Right atrium auricular region (tissue), 2 donors: ENCODE measurements at places on chromosomes 6 and 20.

GRCh38 chr6:137013031-137013430, 31.7 kb downstream of the IL20RA start:
- no peak overlapping the region for H3K4me3 ChIP-seq
- no peaks in the 10 kb centered on the region for H3K4me1 ChIP-seq
- no peaks in the 10 kb centered on the region for H3K27me3 ChIP-seq
- no peaks in the 10 kb centered on the region for H3K36me3 ChIP-seq
- no peak for DNase-seq
- no peak overlapping the region for H3K27ac ChIP-seq

- peaks cover 65% of the 10 kb centered on the region for H3K27me3 ChIP-seq
- DNase-seq, result no peak
- peaks cover 45% of the 10 kb centered on the region for H3K4me1 ChIP-seq
These were observed 5.3 kb downstream of the FOXA2 start for GRCh38 chr20:22579119-22579427.

GRCh38 chr6:4036581-4036980, 42.4 kb downstream of the FAM217A start:
- H3K27ac ChIP-seq, result no peak overlapping the region
- no peak for DNase-seq
- no peaks in the 10 kb centered on the region for H3K27me3 ChIP-seq
- no peaks in the 10 kb centered on the region for H3K4me1 ChIP-seq
- peaks cover 54% of the 10 kb centered on the region for H3K36me3 ChIP-seq
- no peak overlapping the region for H3K4me3 ChIP-seq

GRCh38 chr6:13229205-13230085, 98.9 kb downstream of the TBC1D7 start:
- no peaks in the 10 kb centered on the region for H3K4me1 ChIP-seq
- no peaks in the 10 kb centered on the region for H3K27me3 ChIP-seq
- H3K27ac ChIP-seq, result no peak overlapping the region

DNA sequence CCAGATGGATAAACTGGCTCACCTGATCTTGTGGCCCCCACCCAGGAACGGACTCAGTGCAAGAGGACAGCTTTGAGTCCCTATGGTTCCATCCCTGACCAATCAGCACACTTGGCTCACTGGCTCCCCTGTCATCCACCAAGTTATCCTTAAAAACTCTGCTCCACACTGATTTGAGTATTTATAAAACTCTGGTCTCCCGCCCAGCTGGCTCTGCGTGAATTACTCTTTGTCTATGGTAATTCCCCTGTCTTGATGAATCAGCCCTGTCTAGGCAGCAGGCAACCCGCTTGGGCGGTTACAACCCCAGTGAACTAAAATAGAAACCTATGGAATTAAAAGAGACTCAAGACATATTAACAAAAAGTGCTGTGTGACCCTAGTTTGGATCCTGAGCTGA, 38.1 kb upstream of the CD83 start:
- H3K27me3 ChIP-seq, result no peaks in the 10 kb centered on the region
- no peak overlapping the region for H3K4me3 ChIP-seq
- no peaks in the 10 kb centered on the region for H3K4me1 ChIP-seq
- DNase-seq, result peak; percentile 73
- H3K27ac ChIP-seq, result no peak overlapping the region

DNA sequence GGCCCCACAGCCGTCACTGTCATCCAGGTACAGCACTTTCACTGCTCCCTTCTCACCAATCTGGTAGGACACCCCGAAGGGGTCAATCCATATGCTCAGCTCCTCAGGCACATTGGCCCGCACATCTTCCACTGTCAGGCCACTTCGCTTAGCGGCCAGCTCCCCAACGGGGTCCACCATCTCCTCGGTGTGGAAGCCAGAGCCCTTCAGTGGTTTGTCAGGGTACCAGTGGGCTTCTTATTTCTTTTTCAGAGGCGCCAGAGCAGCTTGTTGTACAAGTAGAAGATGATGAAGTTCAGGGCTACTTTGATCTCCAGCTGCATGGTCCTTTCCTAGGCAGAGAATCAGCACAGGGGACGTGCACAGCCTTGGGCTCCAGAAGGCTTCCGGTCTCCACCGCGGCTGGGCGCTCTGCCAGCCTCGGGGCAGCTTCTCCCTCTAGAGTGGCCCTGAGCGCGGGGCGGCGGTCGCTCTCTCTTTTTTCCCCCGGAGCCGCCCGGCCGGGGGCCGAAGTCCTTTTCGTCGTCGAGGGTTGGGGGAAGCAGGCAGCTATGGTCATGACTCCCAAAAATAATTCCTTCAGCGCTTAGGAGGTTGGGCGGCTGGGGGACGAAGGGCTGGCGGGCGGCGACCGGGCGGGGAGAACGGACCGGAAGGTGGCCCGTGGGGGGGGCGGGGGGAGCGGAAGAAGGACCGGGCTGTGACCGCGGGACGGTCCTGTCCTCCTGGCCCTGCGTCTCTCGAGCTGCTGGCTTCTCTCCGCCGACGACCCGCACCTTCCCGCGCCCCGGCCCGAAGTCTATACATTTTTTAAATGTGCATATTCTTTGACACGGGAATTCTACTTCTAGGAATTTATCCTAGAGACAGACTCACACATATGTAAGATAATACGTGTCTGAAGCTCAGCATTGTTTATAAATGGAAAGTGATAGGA, 6.5 kb upstream of the ZSCAN9 start:
- H3K4me1 ChIP-seq, result peaks cover 9% of the 10 kb centered on the region
- H3K4me3 ChIP-seq, result peak overlapping the region; percentile 52
- peak; percentile 67 for DNase-seq
- H3K27ac ChIP-seq, result peak overlapping the region; percentile 79
- no peaks in the 10 kb centered on the region for H3K36me3 ChIP-seq

DNA sequence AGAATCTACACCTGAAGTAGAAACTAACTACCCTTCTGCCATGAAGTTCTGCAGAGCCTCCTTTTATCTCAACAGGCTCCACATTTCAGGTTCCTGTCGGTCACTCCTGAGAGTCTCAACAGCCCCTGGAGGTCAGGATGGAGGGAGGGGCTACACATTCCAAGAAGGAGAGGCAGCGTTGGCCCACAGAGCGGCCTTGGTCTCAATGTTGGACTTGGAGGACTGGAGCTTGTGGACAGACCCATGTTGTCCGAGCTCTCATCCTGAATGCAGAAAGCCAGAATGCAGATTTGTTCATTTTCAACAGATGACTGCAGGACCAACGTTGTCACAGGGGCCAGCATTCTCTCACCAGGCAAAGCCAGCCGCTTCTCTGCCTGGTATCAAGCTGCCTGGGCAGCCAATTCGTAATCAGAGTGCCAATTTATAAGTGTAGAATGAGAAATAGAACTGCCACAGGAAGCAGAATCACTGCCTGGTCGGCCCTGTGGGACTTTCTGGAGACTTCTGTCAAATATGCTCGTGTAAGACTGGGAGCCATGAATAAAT, 212.5 kb upstream of the SNX9 start:
- H3K36me3 ChIP-seq, result no peaks in the 10 kb centered on the region
- no peaks in the 10 kb centered on the region for H3K27me3 ChIP-seq
- no peak overlapping the region for H3K4me3 ChIP-seq
- no peak for DNase-seq
- H3K4me1 ChIP-seq, result no peaks in the 10 kb centered on the region

- no peak for DNase-seq
- no peaks in the 10 kb centered on the region for H3K27me3 ChIP-seq
- no peak overlapping the region for H3K4me3 ChIP-seq
- peaks cover 12% of the 10 kb centered on the region for H3K4me1 ChIP-seq
- H3K27ac ChIP-seq, result peak overlapping the region; percentile 26
These were observed 54.4 kb downstream of the FKBP5 start for GRCh38 chr6:35634316-35634715.

DNA sequence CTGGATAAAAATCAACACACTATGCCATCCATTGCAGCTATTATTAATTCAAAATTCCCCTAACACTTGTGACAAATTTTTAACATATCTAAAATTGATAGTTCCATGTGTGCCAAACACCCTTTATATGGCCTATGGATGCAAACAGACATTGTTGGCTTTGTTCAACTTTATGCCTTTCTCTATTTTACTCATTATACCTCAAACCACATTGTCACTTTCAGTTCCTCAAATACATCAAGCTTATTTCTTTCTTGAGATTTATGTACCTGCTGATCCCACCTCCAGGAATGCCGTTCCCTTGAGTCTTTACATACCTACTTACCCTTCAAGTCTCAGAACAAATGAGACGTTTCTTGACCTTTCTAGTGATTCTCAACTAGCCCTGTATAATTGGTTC, 193.5 kb upstream of the PLN start:
- no peaks in the 10 kb centered on the region for H3K36me3 ChIP-seq
- H3K27me3 ChIP-seq, result no peaks in the 10 kb centered on the region
- DNase-seq, result no peak
- H3K4me3 ChIP-seq, result no peak overlapping the region
- no peak overlapping the region for H3K27ac ChIP-seq
- no peaks in the 10 kb centered on the region for H3K4me1 ChIP-seq

GRCh38 chr6:3913077-3913957, 64.1 kb downstream of the FAM50B start:
- no peaks in the 10 kb centered on the region for H3K27me3 ChIP-seq
- H3K4me3 ChIP-seq, result no peak overlapping the region
- DNase-seq, result peak; percentile 88

- no peaks in the 10 kb centered on the region for H3K36me3 ChIP-seq
- peaks cover 21% of the 10 kb centered on the region for H3K4me1 ChIP-seq
- no peaks in the 10 kb centered on the region for H3K27me3 ChIP-seq
- no peak overlapping the region for H3K4me3 ChIP-seq
- no peak overlapping the region for H3K27ac ChIP-seq
These were observed 97.4 kb downstream of the BANF2 start for GRCh38 chr20:17797161-17797560.

GRCh38 chr6:11144393-11144851, 32.9 kb upstream of the ERVFRD-1 start:
- H3K27me3 ChIP-seq, result no peaks in the 10 kb centered on the region
- H3K27ac ChIP-seq, result no peak overlapping the region
- no peaks in the 10 kb centered on the region for H3K36me3 ChIP-seq
- H3K4me3 ChIP-seq, result no peak overlapping the region

DNA sequence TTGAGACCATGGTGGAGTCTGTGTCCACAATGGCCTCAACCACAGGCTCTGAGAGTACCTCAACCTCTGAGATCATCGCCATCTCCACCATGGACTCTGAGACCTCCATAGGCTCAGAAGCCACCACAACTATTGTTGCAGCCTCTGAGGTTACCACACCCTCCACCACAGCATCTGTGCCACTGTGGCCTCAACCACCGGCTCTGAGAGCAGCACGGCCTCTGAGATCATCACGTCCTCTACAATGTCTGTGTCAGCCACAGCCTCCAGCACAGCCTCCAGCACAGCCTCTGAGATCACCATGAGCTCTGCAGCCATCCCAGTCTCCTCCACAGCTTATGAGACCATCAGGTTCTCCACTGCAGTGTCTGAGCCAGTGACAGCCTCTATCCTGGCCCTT, 19.4 kb upstream of the MUC21 start:
- no peaks in the 10 kb centered on the region for H3K27me3 ChIP-seq
- no peak for DNase-seq
- H3K4me3 ChIP-seq, result no peak overlapping the region
- H3K4me1 ChIP-seq, result no peaks in the 10 kb centered on the region
- H3K36me3 ChIP-seq, result no peaks in the 10 kb centered on the region

DNA sequence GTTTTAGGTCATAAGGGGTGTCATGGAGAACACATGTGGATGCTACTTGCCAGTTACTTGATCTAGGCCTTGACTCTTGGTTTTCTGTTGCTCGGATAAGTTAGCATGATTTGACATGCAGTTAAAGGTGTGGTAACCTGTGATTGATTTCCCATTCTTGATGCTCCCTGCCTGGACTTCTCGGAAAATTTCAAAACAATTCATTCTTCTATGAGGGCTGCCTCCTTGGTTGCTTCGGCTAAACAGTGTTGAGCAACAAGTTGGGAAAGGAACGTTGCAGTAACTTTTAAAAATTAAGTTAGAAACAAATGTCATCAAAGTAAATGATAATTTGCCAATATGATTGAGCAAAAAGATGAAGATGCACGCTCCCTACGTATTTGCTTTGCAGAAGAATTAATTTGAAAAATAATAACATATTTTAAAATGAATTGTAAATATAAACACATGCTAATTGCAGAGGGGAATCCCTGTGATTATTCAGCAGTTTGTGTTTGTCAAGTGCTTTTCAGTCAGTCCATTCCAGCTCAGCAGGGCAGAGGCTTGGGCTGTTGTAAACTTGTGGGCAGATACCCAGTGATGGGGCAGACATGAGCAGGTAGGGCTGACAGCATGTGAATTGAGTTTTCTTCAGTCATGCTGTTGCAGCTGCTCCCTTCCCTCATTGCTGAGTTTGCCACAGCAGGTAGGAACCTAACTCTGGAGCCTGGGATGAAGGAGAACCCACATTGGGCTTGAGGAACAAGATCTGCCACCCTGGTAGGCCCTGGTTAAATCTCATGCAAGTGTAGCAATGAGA, 110.2 kb downstream of the ESR1 start:
- H3K27me3 ChIP-seq, result no peaks in the 10 kb centered on the region
- no peak for DNase-seq
- H3K4me3 ChIP-seq, result no peak overlapping the region

DNA sequence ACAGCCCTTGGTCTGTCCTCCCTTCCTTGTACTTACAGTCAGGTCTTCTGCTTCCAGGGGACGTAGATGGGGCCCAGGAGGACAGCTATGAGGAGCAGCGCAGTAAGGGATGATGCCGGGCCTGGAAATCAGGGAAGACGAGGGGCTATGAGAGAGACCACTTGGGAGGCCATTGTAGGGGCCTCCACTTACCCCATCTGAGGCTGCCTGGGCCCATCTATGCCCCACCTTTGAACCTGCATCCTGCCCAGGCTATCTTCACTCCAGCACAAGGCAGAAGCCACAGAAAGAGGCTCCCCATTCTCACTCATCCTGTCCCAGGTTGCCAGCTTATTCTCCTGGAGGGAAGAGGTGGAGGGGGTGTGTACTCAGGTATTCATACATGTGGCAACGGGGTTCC, 10.4 kb upstream of the SIRPB1 start:
- H3K4me1 ChIP-seq, result no peaks in the 10 kb centered on the region
- no peak overlapping the region for H3K27ac ChIP-seq
- H3K4me3 ChIP-seq, result no peak overlapping the region
- no peak for DNase-seq
- no peaks in the 10 kb centered on the region for H3K27me3 ChIP-seq
- H3K36me3 ChIP-seq, result no peaks in the 10 kb centered on the region
